ENCODE measurements at places on chromosomes 6 and 20.
A peak's percentile ranks its signal among the peaks of the same experiment; 100 is the strongest.

GRCh38 chr6:14322841-14323240 lies 205.3 kb downstream of the CD83 start:
- DNase-seq: no peak

- DNase-seq: no peak
Observed at GRCh38 chr6:30037182-30037788, 23.8 kb upstream of the POLR1H start.

GRCh38 chr20:34179637-34180360 lies 61.4 kb upstream of the ASIP start:
- no peak for DNase-seq

DNA sequence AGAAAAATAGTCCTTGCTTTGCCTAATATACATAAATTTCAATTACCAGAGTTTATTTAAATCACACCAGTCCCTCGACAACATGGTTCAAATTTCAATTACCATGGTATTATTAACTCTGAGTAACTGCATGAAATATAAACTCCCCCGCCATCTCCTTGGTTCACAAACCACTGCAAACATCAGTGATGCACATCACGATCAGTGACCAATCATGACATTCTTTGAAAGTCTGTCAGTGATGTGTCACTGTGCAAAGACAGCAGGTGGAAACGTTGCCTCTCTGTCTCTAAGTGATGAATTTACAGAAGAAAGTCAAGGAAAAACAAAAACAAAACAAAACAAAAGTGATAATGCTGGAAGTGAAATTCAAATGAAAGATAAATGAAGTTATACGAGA lies 86.7 kb downstream of the TASP1 start:
- no peak for DNase-seq

DNA sequence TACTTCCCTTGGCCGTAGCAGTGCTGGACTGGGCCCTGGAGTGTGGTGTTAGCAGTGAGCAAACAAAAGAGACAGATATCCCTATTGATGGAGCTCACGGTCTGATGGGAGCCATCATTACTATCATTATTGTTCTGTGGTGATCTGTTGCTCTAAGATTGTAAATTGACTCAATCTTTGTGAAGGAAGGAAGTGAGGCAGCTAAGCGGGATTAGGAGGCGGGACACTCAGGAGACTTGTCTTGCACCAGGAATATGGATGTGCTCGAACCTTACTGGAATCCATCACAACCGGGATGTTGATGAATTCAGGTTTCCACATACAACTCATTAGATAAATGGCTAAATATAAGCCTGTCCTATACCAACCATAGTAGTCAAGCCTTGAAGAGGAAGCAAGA lies 25.5 kb upstream of the FAM50B start:
- DNase-seq: no peak

DNA sequence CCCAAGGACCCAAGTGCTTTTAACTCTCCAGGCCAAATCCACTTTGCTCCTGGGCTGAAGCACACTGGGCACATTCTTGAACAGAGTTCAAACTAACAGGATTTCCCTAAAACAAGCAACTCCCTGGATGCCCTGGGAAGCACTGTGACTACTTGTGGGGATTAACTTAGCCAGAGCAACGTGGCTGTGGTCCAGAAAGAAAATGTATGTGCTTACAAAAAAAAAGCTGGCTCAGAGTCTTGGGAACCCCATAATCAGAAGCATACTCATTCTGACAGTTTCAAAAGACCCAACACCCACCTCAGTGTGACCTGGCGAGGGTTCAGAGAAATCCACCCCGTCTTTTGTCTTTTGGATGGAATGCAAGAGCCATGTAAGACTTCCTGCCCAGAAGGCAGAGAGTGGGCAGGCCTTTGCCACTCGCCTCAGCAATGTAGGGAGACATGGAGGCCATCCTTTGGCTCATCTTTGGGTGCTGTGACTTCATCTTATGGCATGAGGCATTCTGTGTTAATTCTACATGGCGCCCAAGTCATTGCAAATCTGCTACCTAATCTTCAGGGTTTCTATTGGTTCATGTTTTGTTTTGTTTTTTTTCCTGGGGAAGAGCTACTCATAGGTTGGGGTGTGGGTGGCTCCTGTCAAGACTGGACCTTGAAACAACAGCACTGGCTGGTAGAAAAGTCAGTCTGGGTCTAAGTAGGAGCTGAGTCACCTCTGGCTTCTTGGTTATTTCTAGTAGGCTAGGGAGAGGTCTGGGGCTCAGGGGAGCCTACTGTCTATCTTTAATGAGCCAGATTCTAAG lies 248.6 kb upstream of the SUPT3H start:
- DNase-seq: no peak

GRCh38 chr6:167748046-167748445 lies 78.7 kb upstream of the AFDN start:
- DNase-seq: no peak

DNA sequence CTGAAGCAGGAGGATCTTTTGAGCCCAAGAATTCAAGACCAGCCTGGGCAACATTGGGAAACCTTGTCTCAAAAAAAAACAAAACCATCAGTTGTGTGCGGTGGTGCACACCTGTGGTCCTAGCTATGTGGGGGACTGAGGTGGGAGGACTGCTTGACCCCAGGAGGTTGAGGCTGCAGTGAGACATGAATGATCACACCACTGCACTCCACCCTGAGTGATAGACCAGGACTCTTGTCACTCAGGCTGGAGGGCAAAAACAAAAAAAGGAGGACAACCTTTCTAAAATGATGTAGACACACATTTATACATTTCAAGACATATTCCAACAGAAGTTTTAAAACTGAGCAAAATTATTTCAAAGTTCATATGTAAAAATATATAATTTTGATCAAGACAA lies 45.1 kb downstream of the NOL7 start:
- no peak for DNase-seq

DNA sequence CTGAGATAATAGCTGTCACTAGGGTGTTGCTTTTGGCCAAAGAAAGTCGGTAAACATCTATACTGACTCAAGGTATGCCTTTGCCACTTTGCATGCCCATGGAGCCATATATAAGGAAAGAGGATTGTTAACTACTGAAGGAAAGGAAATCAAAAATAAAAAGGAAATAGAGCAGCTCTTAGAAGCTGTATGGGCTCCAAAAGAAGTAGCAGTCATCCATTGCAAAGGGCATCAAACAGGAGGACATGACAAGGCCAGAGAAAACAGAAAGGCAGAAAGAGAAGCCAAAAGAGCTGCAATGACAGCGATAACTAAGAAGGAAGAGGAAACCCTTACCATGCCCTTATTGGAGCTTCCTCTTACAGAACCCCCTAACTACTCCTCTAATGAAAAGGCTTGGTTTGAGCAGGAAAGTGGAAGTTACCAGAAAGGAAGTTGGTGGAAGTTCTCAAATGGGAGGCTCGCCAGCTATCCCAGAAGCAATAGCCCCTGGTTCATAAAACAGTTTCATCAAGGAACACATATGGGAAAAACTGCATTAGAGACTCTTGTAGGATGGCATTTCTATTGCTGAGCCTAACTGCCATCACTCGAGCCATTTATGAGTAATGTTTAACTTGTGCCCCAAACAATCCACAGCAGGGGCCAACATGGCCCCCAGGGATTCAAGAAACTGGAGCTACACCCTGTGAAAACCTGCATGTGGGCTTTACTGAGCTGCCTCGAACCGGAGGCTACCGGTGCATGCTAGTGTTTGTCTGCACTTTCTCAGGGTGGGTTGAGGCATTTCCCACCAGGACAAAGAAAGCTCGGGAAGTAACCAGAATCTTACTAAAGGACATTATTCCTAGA lies 7.0 kb downstream of the IL22RA2 start:
- DNase-seq: no peak

- DNase-seq: no peak
Observed at GRCh38 chr6:119122336-119122735, 43.9 kb upstream of the FAM184A start.

DNA sequence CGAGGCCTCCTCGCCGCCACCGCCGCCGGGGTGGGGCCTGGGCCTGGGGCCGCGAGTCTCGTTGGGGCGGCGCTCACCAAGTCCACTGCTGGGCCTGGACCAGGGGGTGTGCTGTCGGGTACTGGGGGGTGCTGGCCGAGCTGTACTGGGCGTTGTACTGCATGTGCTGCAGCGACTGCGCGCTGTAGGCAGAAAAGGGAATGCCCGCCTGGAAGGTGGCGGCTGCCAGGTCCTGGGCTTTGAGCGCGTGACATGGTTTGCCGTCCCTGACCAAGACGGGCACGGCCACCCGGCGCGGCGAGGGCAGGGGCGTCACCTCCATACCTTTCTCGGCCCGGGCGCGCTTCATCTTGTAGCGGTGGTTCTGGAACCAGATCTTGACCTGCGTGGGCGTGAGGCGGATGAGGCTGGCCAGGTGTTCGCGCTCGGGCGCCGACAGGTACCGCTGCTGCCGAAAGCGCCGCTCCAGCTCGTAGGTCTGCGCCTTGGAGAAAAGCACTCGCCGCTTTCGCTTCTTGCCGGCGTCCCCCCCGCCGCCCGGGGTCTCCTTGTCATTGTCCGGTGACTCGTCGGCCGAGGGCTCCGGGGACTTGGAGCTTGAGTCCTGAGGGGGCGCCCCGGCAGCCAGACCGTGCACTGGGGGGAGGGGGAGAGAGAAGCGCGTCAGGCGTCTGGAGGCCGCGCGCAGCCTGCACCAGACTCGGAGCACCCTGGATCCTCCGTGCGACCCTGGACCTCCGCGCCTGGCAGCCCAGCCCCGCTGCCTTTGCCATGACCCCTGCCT lies 1.8 kb downstream of the NKX2-2 start:
- DNase-seq: no peak

- DNase-seq: no peak
Observed at GRCh38 chr6:72864799-72865198, 242.9 kb downstream of the KCNQ5 start.

DNA sequence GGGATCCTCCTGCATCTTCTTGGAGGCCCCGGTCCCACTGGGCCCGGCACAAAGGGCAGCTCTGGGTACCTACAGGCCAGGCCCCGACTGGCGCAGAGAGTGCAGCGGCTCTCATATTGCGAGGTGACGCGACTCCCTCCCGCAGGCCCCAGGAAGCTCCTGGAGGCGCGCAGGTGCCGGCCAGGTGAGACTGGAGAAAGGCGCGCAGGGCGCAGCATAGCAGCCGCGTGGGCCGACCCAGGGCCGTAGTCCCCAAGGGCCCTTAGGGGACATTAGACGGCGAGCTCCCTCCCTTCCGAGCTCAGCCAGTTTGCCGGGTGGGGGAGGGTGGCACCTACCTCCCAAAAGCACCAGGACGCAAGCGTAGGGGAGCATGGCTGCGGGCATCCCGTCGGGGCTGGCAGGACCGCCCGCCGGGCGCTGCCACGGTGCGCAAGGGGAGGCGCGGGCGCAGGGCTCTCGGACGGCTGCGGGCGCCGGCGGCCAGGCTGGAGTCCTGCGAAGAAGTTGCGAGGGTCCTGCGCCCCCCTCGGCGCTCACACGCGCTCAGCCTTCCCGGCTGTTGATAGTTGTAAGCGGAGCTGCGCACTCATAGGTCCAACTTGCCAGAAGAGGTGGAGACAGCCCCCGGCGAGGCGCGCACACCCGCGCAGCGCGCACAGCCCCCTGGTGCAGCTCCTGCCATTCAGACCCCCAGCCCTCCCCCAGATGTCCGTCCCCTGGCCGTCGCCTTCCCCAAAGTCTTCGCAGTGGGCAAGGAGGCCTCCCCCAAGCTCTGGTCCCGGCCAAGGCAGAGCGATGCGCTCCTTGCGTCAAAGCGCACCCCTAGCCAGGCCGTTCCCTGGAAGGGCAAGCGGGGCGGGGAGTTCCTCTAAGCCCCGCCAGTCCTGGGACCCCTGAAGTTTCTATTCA lies 622 bp downstream of the APCDD1L start:
- no peak for DNase-seq

- DNase-seq: peak; percentile 61
Observed at GRCh38 chr6:1524040-1524480, 85.7 kb upstream of the FOXC1 start.

DNA sequence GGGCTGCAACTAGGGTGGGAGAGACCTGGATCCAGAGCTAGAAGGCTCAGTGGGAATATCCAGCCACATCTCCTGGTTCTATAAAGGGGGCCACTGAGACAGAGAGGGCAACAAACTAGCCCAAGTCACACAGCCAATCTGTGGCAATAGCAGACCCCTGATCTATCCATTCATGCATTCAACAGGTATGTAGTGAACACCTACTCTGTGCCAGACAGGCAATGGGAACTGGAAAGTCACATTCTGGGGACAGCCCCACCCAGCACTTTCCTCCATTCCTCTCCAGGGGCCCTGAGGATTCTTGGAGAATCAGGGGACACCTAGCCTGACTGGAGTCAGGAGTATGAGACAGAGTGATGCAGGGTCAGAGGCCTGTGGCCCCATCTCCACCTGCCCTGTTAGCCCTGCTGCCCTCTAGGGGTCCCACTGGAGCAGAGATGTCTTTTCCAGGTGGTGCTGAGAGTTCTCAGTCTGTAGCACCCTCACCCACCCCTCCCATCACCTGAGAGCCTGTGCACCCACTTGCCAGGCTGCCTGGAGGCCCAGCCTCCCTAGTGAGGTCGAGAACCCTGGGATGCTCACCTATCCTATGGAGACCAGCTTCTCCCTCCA lies 13.6 kb downstream of the BPIFA2 start:
- no peak for DNase-seq

- no peak for DNase-seq
Observed at GRCh38 chr6:74073429-74073828, 377.4 kb downstream of the CD109 start.

DNA sequence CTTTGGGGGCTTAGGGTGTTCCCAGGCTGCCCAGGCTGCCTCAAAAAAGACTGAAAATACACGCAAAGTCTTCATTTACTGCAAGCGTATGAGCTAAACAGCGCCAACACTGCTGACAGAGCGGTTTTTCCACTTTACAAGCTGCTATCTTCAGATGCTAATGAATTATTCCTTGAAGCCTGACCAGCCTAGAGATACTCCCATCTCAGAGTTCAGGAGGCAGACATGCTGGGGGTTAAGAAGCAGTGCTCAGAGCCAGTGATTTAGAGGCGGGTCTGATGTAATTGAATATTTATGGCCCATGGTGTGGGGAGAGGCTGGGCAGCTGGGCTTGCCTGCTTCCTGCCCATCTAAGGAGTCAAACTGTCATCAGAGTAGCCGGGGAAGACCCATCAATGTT lies 241.4 kb downstream of the SLC24A3 start:
- no peak for DNase-seq

DNA sequence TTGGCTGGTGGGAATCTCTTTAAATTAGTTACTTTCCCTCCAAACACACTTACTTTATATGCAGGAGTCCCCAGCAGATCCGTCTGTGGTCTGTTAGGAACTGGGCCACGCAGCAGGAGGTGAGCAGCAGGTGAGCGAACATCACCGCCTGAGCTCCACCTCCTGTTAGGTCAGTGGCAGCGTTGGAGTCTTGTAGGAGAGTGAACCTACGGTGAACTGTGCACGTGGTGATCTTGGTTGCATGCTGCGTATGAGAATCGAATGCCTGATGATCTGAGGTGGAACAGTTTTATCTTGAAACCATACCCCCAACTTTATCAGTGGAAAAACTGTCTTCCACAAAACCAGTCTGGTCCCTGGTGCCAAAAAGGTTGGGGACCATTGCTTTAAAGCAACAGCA lies 5.0 kb downstream of the SERPINB6 start:
- no peak for DNase-seq

DNA sequence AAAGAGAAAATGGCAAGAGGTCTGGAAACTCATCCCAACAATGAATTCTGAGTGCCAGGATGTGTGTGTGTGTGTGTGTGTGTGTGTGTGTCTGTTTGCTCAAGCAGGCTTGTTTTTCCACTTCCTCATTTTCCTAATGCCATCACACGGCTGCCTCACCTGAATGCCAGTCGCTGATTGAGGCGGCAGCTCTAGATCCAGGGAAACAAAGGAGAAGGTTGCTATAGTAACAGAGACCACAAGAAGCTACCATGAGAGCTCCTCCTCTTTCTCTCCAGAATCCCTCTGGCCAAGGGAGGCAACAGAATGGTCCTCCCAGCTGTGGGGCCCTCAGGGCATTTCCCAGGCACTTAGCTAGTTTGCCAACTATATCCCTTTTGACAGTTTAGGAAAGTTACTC lies 241.1 kb upstream of the TSHZ2 start:
- no peak for DNase-seq

- no peak for DNase-seq
Observed at GRCh38 chr6:46024124-46024769, 8.6 kb upstream of the CLIC5 start.
